ENCODE measurements at places on chromosomes 1 and 21.
A peak's percentile ranks its signal among the peaks of the same experiment; 100 is the strongest.

- no peak for DNase-seq
Observed at GRCh38 chr1:214957330-214958137, 125.0 kb upstream of the KCNK2 start.

- no peak for DNase-seq
Observed at GRCh38 chr1:234709473-234710228, 99.7 kb upstream of the IRF2BP2 start.

DNA sequence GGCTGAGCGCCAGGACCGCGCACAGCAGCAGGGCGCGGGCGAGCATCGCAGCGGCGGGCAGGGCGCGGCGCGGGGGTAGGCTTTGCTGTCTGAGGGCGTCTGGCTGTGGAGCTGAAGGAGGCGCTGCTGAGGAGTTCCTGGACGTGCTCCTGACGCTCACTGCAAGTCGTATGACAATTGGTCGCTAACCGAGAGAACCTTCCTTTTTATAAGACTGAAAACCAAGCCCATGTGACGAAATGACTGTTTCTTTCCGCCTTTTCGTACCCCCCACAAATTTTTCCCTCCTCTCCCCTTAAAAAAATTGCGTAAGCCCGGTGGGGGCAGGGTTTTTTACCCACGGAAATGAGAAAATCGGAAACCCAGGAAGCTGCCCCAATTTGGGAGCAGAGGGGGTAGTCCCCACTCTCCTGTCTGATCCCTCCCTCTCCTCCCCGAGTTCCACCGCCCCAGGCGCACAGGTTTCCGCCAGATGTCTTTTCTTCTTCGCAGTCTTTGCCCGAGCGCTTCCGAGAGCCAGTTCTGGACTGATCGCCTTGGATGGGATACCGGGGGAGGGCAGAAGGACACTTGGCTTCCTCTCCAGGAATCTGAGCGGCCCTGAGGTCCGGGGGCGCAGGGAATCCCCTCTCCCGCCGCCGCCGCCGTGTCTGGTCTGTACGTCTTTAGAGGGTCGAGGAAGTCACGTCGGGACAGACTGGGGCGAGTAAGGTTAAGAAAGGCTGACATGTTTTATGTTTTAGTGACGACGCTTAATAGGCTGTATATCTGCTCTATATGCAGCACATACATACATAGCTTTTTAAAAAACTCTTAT is at the start of gene PTGS2:
PTGS2 (minus strand) TSS at position 179 of the 817 bp plus-strand sequence; CDS start at position 46, 133 bp downstream.
- peak; percentile 54 for DNase-seq

GRCh38 chr1:11024154-11024873 is 11.9 kb downstream of the TARDBP start:
- DNase-seq = no peak

GRCh38 chr21:45950740-45951515 is 30.6 kb upstream of the COL6A1 start:
- DNase-seq = no peak

GRCh38 chr1:65414538-65414937 is 5.9 kb upstream of the LEPR start:
- DNase-seq = no peak

DNA sequence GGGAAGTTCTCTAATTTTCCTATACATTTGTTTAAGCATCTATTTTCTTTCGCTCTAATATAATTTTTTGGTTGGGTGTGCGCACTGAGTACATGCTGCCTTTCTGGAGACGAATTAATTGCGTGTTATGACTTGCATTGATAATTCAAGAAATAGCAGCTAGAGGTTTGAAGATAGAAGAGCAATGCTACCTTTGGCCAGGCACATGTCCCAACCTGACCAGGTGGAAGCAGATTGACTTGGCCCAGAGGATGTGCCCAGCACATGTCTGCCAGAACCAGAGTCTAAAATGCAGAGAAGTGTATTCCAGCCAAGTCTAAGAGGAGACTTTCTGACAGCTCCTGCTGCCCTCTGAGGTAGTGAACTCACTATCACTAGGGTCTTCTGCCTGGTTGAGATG is 114.3 kb downstream of the SLC35F3 start:
- DNase-seq = no peak

DNA sequence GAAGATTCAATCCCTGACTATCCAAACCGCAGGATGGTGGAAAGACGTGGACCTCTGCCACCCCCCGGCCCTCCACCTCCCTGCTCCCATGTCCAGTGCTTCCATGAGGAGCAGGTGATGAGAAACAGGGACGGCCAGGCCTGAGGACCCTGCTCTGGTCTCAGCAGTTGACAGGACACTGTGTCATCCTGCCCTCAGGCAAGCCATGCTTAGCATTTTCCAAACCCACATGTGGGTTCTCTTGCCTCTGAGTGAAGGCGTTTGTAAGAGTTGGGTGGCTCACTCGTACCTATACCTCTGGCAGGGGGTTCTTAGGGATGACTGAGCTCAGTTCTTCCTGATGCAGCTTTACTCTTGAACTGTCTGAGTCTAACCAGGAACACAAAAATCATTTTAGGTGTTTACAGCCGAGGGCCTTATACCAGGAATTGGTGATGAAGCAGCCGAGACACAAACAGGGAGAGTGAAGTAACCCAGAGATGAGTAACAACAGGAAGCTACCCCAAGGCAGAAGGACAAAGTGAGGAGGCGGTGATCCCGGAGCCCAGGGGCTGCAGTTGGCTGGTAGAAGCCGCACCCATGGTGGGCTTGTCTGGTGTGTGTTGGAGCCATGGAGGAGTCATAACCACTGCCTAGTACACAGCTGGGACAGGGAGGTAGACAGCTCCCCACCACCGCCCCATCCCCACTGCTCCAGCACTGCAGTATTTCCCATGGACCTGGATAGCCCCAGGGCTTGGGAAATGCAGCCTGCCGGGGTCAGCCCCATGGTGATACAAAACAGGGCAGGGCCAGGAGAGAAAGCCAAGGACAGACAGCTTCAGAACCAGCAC is 21.4 kb downstream of the MYBPH start:
- no peak for DNase-seq

DNA sequence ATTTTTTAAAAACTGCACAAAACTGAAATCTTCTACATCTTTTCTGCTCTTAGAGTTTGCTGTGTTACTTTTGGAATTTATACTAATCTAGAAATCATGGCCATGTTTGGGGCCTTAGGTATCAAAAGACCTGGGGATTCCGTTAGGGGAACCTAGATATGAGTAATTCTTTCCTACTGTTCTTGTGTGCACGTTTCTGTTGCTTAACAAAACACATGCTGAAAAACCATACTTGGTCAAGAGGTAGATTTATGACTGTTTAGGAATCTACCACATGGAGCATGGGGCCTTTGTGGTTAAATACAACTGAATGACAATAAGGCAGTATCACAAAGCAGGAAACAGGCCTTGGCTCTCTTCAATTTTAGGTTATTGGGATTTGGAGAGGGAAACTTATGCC is 291.9 kb upstream of the USP25 start:
- no peak for DNase-seq

GRCh38 chr1:245956225-245956624 is 550.9 kb downstream of the SMYD3 start:
- DNase-seq = peak; percentile 22

DNA sequence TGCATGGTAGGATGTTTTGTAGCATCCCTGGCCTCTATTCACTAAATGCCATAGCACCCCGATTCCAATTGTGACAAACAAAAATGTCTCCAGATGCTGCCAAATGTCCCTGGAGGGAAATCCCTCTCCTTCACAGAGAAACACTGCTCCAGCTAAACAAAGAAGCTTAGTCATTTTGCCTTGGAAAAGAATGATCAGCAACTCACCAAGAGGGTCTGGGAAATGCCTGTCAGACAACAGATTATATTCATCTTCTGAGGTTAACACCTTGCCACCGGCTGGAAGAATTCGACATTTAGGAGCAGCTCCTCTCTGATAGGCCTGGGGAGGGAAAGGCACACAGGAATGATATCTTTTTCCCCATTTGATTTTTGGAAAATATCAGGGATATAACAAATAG is 84.4 kb downstream of the NIBAN1 start:
- DNase-seq = no peak

DNA sequence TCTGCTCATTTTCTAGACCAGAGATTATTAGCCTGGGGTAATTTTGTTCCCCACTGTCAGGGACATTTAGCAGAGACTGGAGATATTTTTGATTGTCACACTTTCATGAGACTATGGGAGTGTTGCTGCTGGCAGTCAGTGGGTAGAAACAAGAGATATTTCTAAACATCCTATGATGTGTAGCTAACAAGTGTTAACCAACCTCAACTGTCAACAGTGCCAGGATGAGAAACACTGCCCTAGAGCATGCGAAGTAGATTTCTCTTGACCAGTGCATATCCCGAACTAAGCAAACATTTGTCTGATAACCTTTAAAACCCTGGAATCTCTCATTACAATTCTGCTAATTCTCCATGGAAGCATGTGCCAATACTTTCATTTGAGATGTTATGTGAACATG is 607.4 kb upstream of the TMPRSS15 start:
- DNase-seq = no peak
